ENCODE measurements at places on chromosomes 1 and 21. TPM values are rescaled to one million over a fixed set of nuclear protein-coding genes. Genes with fewer than 3 reads are reported as not detected.

GRCh38 chr1:177368255-177368654 lies 197.5 kb downstream of the BRINP2 start:
- no peak for DNase-seq

DNA sequence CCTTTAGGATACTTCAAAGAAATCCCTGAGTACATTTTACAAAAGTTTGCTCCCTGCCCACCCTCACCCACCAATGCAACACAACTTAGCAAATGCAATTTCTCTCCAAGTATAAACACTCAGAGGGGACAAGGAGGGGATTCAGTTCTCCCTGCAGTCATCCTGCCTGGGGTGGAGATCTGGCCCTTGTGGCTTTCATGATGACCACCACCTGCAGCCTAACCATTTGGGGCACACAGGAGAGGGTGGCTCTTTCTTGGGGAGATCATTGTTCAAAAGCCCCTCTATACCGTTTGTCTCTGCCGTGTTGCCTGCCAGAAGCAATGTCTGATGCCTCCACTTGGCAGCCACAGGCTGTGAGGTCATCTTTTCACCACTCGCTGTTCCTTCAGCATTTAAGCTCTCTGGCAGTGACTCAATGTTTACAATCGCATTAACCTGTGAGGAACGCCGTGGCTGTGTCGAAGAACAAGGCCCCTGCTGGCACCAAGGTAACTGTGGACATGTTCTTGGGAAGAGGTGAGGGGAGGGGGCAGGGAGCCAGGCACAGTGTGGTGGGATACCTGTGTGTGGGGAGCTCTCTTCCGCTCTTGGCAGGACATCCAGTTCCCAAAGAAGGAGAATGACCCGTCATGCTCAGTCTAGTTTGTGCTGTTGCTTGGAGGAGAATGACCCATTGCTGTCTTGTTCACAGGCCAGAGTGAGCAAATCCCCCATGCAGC lies 103.9 kb upstream of the DUSP10 start:
- DNase-seq = no peak

GRCh38 chr1:16143566-16144324 lies 12.1 kb downstream of the EPHA2 start:
- DNase-seq = no peak

Gene KIF26B
- total RNA-seq = 6.2 TPM

DNA sequence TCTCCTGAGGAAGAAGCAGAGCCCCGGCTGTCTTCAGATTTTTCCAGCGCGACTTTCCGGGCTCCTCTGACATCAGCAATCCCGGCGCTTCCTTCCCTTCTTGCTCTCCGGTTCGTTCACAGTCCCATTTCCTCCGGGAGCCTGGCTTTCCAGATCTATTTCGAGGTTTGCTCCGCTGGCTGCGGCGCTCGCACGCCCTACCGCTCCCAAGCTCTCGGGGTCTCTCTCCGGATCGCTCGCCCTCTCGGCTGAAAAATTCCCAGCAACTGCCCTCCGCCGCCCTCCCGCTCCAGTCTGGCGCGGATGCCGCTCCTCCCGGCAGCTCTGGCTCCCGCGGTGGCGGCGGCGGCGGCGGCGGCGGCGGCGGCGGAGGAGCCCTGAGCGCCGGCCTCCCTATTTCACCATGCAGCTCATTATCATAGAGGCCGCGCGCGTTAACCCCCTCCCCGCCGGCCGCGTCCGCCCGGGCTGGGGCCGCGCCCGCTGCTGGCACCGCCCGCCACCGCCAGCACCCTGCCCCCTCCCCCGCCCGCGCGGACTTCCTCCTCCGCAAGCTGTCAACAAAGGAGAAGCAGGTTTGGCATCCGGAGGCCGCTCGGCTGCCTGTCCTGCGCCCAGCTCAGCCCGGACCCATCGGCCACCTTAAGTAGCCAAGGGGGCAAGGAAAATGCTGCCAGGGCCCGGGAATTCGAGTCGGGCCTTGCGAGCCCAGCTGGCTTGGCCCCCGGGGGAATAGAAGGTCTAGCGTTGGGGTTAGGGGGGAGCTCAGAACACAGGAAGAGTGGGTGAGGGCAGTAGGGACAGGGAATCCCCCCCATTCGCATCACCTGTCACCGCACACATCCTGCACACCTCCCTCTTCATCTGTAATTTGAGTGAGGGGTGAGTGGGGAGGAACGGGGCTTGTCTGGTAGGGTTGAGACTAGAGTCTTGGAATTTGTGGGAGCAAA lies at the start of gene PLXNA2:
PLXNA2 (minus strand) TSS at position 418 of the 950 bp plus-strand sequence. CDS start 26,462 bp downstream, outside the sequence.
- peak; percentile 67 for DNase-seq

DNA sequence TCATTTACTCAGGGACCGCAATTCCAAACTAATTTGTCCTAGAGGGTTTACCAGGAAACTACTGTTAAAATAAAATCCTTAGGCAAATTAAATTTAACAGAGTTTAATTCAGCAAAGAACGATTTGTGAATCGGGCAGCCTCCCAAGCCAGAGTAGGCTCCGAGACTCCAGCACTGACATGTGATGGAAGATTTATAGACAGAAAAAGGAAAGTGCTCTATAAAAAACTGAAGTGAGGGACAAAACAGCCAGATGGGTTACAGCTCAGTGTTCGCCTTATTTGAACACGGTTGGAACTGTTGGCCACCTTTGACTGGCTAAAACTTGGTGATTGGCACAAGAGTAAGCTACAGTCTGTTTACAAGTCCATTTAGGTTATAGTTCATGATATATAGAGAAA lies 35.2 kb upstream of the RCSD1 start:
- no peak for DNase-seq

Gene MCOLN2
- total RNA-seq = 1.0 TPM

Measured in neural crest cell (in vitro differentiated cells).